ENCODE measurements at places on chromosomes 6 and 20. TPM values are rescaled to one million over a fixed set of nuclear protein-coding genes. Genes with fewer than 3 reads are reported as not detected.

Gene ZNF391
- 14.2 TPM for total RNA-seq

Gene ESF1
- total RNA-seq, result 19.1 TPM

Gene SIRPB1
- total RNA-seq, result 65.0 TPM

Gene NTSR1
- total RNA-seq, result 2.4 TPM

Gene TPBG
- 21.4 TPM for total RNA-seq

Gene CALHM6
- total RNA-seq, result 2.1 TPM

Gene WFDC5
- not detected for total RNA-seq

Gene STMND1
- not detected for total RNA-seq

Gene MICB
- 2.7 TPM for total RNA-seq

Gene B3GALT4
- 7.9 TPM for total RNA-seq

Gene NMBR
- total RNA-seq, result not detected

Gene MARCKS
- 87.1 TPM for total RNA-seq

Gene SLC17A3
- not detected for total RNA-seq

Gene GUCA1A
- total RNA-seq, result 1.6 TPM

Gene ULBP2
- total RNA-seq, result 2.4 TPM

Gene DLK2
- 5.8 TPM for total RNA-seq

Gene HNF4A
- total RNA-seq, result 0.78 TPM

Gene TEAD3
- total RNA-seq, result 3.5 TPM

Gene FARS2
- 23.7 TPM for total RNA-seq

Gene CLIC5
- total RNA-seq, result 2.8 TPM

Gene LAMA2
- total RNA-seq, result 33.0 TPM

Gene MCM8
- total RNA-seq, result 6.4 TPM

Gene SCRT2
- 1.5 TPM for total RNA-seq

Gene ENPP4
- total RNA-seq, result 31.1 TPM

Gene CDSN
- not detected for total RNA-seq

Gene RIPOR2
- 24.7 TPM for total RNA-seq

Gene MATN4
- not detected for total RNA-seq

Gene CST4
- not detected for total RNA-seq

Measured in dorsolateral prefrontal cortex (tissue), 122 donors.